A673 (cell line): ENCODE measurements at places on chromosomes 16 and 17. TPM values are rescaled to one million over a fixed set of nuclear protein-coding genes. Genes with fewer than 3 reads are reported as not detected.

The CHRNE gene
- total RNA-seq, result 0.21 and 0.79 TPM in 2 replicates

The KRTAP9-4 gene
- not detected in 2 replicates for total RNA-seq

The KRT14 gene
- total RNA-seq, result not detected in 2 replicates

The MATCAP1 gene
- total RNA-seq, result 33.9 and 36.8 TPM in 2 replicates

The LLGL1 gene
- total RNA-seq, result 30.2 and 39.8 TPM in 2 replicates

The GNAO1 gene
- total RNA-seq, result 0.37 TPM in 1 of 2 replicates, not detected in the other

GRCh38 chr17:51481370-51481769 lies 221.0 kb downstream of the UTP18 start:
- peaks cover 11% of the 10 kb centered on the region for H3K27me3 ChIP-seq
- H3K4me3 ChIP-seq, result no peak overlapping the region
- no peaks in the 10 kb centered on the region for H3K4me1 ChIP-seq
- no peak for DNase-seq
- no peaks in the 10 kb centered on the region for H3K36me3 ChIP-seq

- H3K27me3 ChIP-seq, result no peaks in the 10 kb centered on the region
- peak; percentile 27 for DNase-seq
- peaks cover 18% of the 10 kb centered on the region for H3K4me1 ChIP-seq
- H3K4me3 ChIP-seq, result no peak overlapping the region
- no peak overlapping the region for H3K27ac ChIP-seq
- no peaks in the 10 kb centered on the region for H3K36me3 ChIP-seq
These were observed 31.3 kb upstream of the ABCC3 start for GRCh38 chr17:50603340-50603739.

DNA sequence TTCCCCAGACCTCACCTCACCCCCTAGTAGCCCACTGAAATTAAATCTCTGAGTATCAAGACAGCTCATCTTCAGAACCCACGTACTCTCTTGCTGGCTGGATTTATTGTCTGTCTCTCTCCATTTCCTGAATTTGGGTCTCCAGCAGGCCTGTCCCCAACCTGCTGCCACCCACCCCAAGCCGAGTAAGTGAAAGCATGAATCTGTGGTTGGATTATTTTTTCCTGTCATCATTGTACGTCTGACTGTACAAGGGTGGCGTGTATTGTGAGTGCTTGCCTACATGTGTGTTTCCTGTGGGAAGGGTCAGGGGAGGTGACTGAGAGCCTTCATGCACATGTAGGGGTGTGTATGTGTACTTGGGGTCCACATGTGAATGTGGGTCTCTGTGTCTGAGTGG lies 5.4 kb downstream of the TNP2 start:
- H3K4me1 ChIP-seq, result no peaks in the 10 kb centered on the region
- no peak overlapping the region for H3K27ac ChIP-seq
- H3K27me3 ChIP-seq, result no peaks in the 10 kb centered on the region
- DNase-seq, result no peak
- no peaks in the 10 kb centered on the region for H3K36me3 ChIP-seq

- DNase-seq, result no peak
- H3K27me3 ChIP-seq, result no peaks in the 10 kb centered on the region
- no peaks in the 10 kb centered on the region for H3K36me3 ChIP-seq
- H3K4me3 ChIP-seq, result no peak overlapping the region
- peak overlapping the region; percentile 31 for H3K27ac ChIP-seq
- H3K4me1 ChIP-seq, result peaks cover 37% of the 10 kb centered on the region
These were observed 12.0 kb downstream of the USP7 start for GRCh38 chr16:8951447-8952280.

- no peaks in the 10 kb centered on the region for H3K4me1 ChIP-seq
- H3K36me3 ChIP-seq, result no peaks in the 10 kb centered on the region
- DNase-seq, result no peak
- H3K27me3 ChIP-seq, result no peaks in the 10 kb centered on the region
- no peak overlapping the region for H3K27ac ChIP-seq
- H3K4me3 ChIP-seq, result no peak overlapping the region
These were observed 198.5 kb upstream of the HS3ST4 start for GRCh38 chr16:25493136-25493811.

GRCh38 chr16:79839466-79840341 lies 239.2 kb upstream of the MAF start:
- no peak overlapping the region for H3K4me3 ChIP-seq
- no peak for DNase-seq

DNA sequence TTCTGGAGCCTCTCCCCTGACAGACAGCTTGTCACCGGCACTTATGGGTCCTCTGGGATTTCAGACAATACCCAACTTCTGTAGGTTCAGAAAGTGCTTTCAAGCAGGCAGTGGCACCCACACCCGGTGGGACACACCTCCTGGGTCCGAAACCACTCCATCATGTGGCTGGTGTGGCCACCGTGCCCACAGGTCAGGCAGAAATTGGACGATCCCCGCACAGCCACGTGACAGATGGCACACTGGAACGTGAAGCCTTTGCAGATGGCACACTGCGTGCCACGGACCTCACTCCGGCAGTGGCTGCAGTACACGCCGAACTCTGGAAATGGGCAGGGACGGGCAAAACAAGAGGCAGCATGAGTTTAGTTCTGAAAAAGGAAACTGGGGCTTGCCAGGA lies 99.5 kb upstream of the FA2H start:
- H3K27me3 ChIP-seq, result no peaks in the 10 kb centered on the region
- DNase-seq, result no peak
- H3K36me3 ChIP-seq, result peaks cover 6% of the 10 kb centered on the region
- no peak overlapping the region for H3K27ac ChIP-seq

GRCh38 chr16:48075398-48075797 lies 80.4 kb downstream of the ABCC12 start:
- no peak overlapping the region for H3K4me3 ChIP-seq
- peaks cover 22% of the 10 kb centered on the region for H3K27me3 ChIP-seq
- no peaks in the 10 kb centered on the region for H3K36me3 ChIP-seq
- H3K27ac ChIP-seq, result no peak overlapping the region

GRCh38 chr16:11280616-11281522 lies at the start of gene PRM1:
TSS of gene PRM1 (minus strand) at chr16:11281330. CDS start at chr16:11281238, 92 bp downstream.
- DNase-seq, result no peak
- H3K27ac ChIP-seq, result no peak within 1 kb of the TSS
- no peaks in the 10 kb centered on the region for H3K36me3 ChIP-seq
- H3K4me3 ChIP-seq, result no peak within 1 kb of the TSS
- H3K4me1 ChIP-seq, result no peaks in the 10 kb centered on the region

DNA sequence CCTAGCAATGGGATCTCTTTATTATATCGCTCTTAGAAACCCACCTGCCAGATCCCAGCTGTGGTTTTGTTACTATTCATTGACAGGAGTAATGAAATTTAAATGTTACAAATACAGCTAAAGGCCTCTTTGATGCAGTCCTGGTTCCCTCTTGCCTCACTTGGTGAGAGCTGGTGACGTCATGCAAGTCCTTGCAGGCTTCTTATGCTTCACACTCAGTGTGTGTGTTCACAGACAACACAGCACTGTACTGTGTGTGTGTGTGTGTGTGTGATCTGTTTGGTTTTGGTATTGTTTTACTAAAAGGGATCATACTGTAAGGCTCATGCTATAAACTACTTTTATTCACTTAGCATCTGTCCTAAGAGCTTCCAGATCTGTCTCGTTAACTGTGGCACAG lies 75.0 kb downstream of the USP22 start:
- H3K27me3 ChIP-seq, result no peaks in the 10 kb centered on the region
- H3K4me1 ChIP-seq, result no peaks in the 10 kb centered on the region
- no peak for DNase-seq
- no peak overlapping the region for H3K4me3 ChIP-seq
- H3K27ac ChIP-seq, result no peak overlapping the region
- H3K36me3 ChIP-seq, result no peaks in the 10 kb centered on the region

GRCh38 chr16:48057048-48057447 lies 98.7 kb downstream of the ABCC12 start:
- H3K4me1 ChIP-seq, result no peaks in the 10 kb centered on the region
- DNase-seq, result no peak
- no peak overlapping the region for H3K4me3 ChIP-seq
- H3K36me3 ChIP-seq, result no peaks in the 10 kb centered on the region
- H3K27me3 ChIP-seq, result peaks cover 31% of the 10 kb centered on the region

GRCh38 chr17:2828397-2829038 lies 32.3 kb downstream of the RAP1GAP2 start:
- H3K4me3 ChIP-seq, result no peak overlapping the region
- H3K4me1 ChIP-seq, result no peaks in the 10 kb centered on the region
- DNase-seq, result peak; percentile 63
- no peaks in the 10 kb centered on the region for H3K27me3 ChIP-seq

GRCh38 chr16:2468233-2468724 lies 2.8 kb upstream of the NTN3 start:
- no peaks in the 10 kb centered on the region for H3K36me3 ChIP-seq
- peaks cover 60% of the 10 kb centered on the region for H3K4me1 ChIP-seq
- peak; percentile 64 for DNase-seq
- peak overlapping the region; percentile 48 for H3K4me3 ChIP-seq
- peak overlapping the region; percentile 97 for H3K27ac ChIP-seq
- H3K27me3 ChIP-seq, result no peaks in the 10 kb centered on the region

- H3K4me1 ChIP-seq, result no peaks in the 10 kb centered on the region
- no peak for DNase-seq
- peaks cover 22% of the 10 kb centered on the region for H3K27me3 ChIP-seq
- H3K36me3 ChIP-seq, result no peaks in the 10 kb centered on the region
- no peak overlapping the region for H3K4me3 ChIP-seq
These were observed 33.0 kb upstream of the ZC3H18 start for GRCh38 chr16:88536971-88537751.

- no peak for DNase-seq
- no peaks in the 10 kb centered on the region for H3K4me1 ChIP-seq
- H3K27me3 ChIP-seq, result no peaks in the 10 kb centered on the region
These were observed 20.7 kb downstream of the DNAH9 start for GRCh38 chr17:11618861-11619566.

- H3K36me3 ChIP-seq, result no peaks in the 10 kb centered on the region
- peaks cover 30% of the 10 kb centered on the region for H3K4me1 ChIP-seq
- H3K27me3 ChIP-seq, result no peaks in the 10 kb centered on the region
- peak within 1 kb of the TSS; percentile 85 for H3K4me3 ChIP-seq
- peak; percentile 85 for DNase-seq
- H3K27ac ChIP-seq, result peak within 1 kb of the TSS; percentile 82
These were observed at the start of gene GLIS2 for GRCh38 chr16:4315186-4316107. TSS of gene GLIS2 (plus strand) at chr16:4316067. CDS start at chr16:4332281, 16,214 bp downstream.

DNA sequence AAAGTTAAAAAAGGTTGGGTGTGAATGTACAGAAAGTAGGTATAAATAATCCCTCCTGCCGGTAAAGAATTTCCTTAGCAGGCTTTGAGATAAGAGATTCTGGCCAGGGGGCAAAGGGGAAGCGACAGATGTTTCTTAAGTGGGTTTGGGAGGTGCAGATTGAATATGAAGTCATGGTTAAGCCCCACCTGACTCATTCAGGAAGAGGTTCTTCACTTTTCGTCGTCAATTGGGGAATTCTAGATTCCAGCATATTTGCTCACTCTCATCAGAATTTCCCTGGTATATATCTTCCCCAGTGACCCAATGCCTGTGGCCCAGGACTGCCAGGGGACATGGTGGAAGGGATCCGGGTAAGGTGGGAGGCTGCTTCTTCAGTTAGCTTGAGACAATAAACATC lies 127.8 kb downstream of the CPPED1 start:
- H3K36me3 ChIP-seq, result no peaks in the 10 kb centered on the region
- no peak overlapping the region for H3K4me3 ChIP-seq
- no peak for DNase-seq
- H3K27ac ChIP-seq, result no peak overlapping the region

GRCh38 chr17:7220593-7221277 lies 997 bp downstream of the ACADVL start:
- H3K4me1 ChIP-seq, result peaks cover 36% of the 10 kb centered on the region
- H3K27ac ChIP-seq, result peak overlapping the region; percentile 93
- peaks cover 47% of the 10 kb centered on the region for H3K36me3 ChIP-seq

GRCh38 chr16:73043828-73044467 lies 4.0 kb downstream of the ZFHX3 start:
- no peaks in the 10 kb centered on the region for H3K36me3 ChIP-seq
- DNase-seq, result no peak
- H3K27ac ChIP-seq, result peak overlapping the region; percentile 15
- H3K27me3 ChIP-seq, result no peaks in the 10 kb centered on the region

DNA sequence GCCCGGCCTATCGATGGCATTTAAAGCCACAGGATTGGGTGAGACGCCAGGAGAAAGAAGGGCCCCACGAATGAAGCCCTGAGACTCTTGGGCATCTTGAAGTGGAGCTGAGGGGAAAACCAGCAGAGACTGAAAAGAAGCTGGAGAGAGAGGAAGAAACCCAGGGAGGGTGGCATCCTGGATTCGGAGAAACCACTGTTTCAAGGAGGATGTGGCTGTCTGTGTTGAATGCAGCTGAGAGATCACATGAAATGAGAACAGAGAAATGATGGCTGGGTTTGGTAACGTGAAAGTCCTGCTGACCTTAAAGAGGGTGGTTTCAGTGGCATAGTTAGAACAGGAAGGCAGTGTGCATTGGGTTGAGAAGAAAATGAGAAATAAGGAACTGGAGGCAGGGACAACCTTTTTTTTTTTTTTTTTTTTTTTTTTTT lies 3.8 kb downstream of the TNFSF12 start:
- no peak for DNase-seq
- H3K36me3 ChIP-seq, result no peaks in the 10 kb centered on the region
- no peak overlapping the region for H3K27ac ChIP-seq
- H3K27me3 ChIP-seq, result no peaks in the 10 kb centered on the region
- H3K4me3 ChIP-seq, result no peak overlapping the region

- peaks cover 17% of the 10 kb centered on the region for H3K27me3 ChIP-seq
These were observed 1.4 kb downstream of the SYNGR3 start for GRCh38 chr16:1991135-1991551.

DNA sequence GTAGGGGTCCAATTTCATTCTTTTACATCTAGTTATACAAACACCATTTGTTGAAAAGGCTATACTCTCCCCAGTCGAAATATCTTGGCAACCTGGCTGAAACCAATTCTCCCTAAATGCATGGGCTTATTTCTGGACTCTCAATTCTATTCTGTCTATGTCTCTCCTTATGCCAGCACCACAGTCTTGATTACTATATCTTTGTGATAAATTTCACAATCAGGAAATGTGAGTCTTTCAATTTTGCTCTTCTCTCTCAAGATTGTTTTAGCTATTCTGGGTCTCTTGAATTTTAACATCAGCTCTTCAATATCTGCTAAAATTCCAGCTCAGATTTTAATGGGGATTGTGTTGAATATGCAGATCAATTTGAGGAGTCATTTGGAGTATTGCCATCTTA lies 5.9 kb upstream of the TRIM25 start:
- no peaks in the 10 kb centered on the region for H3K36me3 ChIP-seq
- H3K4me1 ChIP-seq, result no peaks in the 10 kb centered on the region
- no peak for DNase-seq
- no peaks in the 10 kb centered on the region for H3K27me3 ChIP-seq

- no peaks in the 10 kb centered on the region for H3K27me3 ChIP-seq
- H3K27ac ChIP-seq, result no peak overlapping the region
- H3K36me3 ChIP-seq, result no peaks in the 10 kb centered on the region
- no peak for DNase-seq
- H3K4me1 ChIP-seq, result no peaks in the 10 kb centered on the region
These were observed 279.5 kb upstream of the ASIC2 start for GRCh38 chr17:33572615-33573014.

- no peaks in the 10 kb centered on the region for H3K27me3 ChIP-seq
- H3K4me3 ChIP-seq, result no peak overlapping the region
- H3K36me3 ChIP-seq, result peaks cover 5% of the 10 kb centered on the region
- DNase-seq, result no peak
- no peaks in the 10 kb centered on the region for H3K4me1 ChIP-seq
These were observed 40.5 kb downstream of the WDR59 start for GRCh38 chr16:74944466-74944865.
